Naive thymus-derived CD4-positive, alpha-beta T cell (primary cell): ENCODE measurements at places on chromosomes 3 and 15. TPM values are rescaled to one million over a fixed set of nuclear protein-coding genes. Genes with fewer than 3 reads are reported as not detected.

Gene SNRPN
- 95.9 TPM for total RNA-seq

Gene CMTM8
- total RNA-seq: 9.4 TPM

Gene SLC6A1
- not detected for total RNA-seq

Gene ZNF654
- 29.1 TPM for total RNA-seq

Gene TGFBR2
- total RNA-seq: 171 TPM

Gene MYRIP
- not detected for total RNA-seq

Gene CCR9
- total RNA-seq: 0.40 TPM

Gene DET1
- 16.5 TPM for total RNA-seq

Gene BOC
- 0.98 TPM for total RNA-seq

Gene BCHE
- not detected for total RNA-seq
